SIG-M5 (cell line): ENCODE measurements at places on chromosomes 7 and 10.

DNA sequence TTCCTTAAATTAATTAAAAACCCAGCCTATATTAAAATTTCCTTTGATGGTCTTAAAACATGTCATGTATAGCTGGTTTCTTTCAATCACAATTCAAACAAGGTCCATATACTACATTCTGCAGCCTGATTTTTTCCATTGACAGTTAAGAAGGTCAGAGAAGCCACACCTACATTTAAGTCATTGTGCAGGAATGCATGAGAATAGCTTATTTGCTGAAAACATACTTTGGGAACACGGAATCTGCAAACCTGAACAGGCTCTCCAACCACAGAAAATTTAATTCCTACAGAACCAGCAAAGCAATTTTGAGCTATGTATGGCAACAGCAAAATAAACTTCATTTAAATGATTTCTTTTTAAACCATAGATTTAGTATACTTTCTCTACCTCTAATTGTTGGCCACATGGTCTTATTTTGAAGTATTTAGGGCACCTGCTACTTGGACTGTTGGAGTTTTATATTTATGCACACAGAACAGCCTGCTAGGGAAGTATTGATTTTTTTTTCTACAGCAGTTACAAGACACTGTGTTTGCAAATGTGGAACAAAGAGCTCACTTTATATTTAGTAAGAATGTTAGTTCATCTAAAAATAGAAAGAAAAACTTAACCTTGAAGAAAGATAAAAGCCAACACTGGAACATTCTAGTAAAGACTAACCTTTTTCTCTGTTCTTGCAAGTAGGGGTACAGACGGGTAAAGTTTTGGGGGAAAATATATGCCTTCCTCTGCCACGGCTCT is 240.9 kb upstream of the IMMP2L start:
- no peak for DNase-seq

DNA sequence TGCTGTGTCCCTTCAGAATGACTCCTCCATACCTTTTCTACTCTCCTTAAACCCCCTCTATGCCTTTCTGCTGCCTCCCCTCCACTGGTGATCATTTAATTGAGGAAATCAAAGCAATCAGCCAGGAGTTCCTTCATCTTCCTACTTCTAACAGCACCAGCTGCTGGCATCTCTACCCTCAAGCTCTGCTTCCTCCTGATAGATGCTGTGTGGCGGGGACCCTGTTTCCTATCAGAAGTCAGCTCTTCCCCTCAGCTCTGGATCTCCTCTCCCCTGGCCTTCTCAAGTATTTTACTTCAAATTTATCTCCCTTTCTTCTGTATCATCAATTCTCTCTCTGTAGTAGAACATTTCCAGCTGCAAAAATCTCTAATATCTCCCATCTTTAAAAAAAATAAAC is 183.7 kb downstream of the ELMO1 start:
- no peak for DNase-seq

DNA sequence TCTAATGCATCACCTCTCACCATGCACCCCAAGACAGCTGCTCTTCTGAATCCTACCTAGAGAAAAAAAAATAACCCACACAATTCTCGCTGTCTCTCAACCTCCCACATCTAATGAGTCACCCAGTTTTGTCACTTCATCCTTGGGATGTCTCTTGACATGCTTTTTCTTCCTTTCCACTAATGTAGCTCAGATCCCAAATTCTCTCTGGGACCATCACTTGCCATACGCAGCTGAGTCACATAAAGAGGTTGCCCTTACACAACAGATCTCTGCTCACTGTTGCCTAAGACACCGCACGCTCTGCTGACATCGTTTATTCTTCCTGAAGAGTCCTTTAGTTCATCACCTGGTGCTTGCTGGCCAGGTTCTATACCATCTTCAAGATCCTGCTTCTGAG is 606.0 kb upstream of the GALNT17 start:
- DNase-seq, result no peak

DNA sequence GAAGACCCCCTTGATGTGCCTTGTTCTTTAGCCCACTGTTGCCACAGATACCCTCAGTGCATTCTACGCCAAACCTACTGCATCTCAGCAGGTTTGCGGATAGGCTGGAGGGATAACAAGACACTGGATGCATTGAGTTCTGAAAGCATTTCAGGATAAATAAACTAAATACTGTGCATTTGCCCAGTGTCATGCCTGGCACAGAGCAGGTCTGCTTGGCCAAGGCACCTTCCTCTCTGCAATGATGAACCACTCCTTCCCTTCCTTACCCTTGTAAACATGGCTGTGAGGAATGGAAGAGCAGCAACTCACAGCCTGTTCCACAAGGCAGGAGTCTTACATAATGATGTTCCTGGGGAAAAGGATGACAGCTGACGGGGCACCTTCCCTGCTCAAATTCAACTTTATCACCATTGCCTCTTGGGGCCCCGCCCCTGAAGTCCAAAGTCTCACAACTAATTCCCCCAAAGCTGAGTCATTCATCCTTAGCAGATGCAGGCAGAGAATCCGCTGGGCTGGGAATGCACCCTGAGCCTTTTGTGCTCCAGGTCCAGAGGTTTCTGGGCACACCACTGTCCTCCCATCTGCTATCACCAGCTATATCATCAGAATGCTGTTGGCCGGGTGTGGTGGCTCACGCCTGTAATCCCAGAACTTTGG is 11.6 kb downstream of the DDX56 start:
- DNase-seq, result no peak
